ENCODE measurements at places on chromosomes 11 and 22. TPM values are rescaled to one million over a fixed set of nuclear protein-coding genes. Genes with fewer than 3 reads are reported as not detected.

The CRYBA4 gene
- not detected for total RNA-seq

The TPH1 gene
- 0.14 TPM for total RNA-seq

DNA sequence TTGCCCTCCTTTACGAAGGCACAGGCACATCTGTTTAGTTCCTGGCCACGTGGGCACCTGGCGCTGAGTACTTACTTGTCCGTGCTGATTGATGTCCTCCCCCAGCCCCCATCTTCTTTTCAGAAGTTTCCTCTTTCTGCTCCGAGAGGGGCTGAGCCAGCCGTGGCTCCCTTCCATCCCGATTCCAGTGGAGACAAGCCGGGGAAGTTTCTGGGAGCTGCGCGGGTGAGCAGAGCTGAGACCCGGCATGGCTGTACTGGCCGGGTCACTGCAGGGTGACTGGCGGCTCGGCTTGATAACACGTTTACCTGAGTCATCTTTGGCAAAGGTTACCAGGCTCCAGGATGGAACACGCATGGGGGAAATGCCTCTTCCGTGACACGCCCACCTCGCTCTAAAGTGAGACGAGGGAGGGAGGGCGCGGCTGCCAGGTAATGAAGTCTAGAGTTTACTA is 45.4 kb upstream of the ATXN10 start:
- no peak overlapping the region for H3K27ac ChIP-seq
- DNase-seq = no peak
- no peaks in the 10 kb centered on the region for H3K4me1 ChIP-seq
- no peaks in the 10 kb centered on the region for H3K36me3 ChIP-seq

- peak; percentile 31 for DNase-seq
- peaks cover 41% of the 10 kb centered on the region for H3K27me3 ChIP-seq
- no peaks in the 10 kb centered on the region for H3K36me3 ChIP-seq
- peaks cover 18% of the 10 kb centered on the region for H3K4me1 ChIP-seq
These were observed at the start of gene GRIA4 for GRCh38 chr11:105609832-105610781. Gene GRIA4 (plus strand): TSS chr11:105610073. CDS start chr11:105610998, 925 bp downstream.

DNA sequence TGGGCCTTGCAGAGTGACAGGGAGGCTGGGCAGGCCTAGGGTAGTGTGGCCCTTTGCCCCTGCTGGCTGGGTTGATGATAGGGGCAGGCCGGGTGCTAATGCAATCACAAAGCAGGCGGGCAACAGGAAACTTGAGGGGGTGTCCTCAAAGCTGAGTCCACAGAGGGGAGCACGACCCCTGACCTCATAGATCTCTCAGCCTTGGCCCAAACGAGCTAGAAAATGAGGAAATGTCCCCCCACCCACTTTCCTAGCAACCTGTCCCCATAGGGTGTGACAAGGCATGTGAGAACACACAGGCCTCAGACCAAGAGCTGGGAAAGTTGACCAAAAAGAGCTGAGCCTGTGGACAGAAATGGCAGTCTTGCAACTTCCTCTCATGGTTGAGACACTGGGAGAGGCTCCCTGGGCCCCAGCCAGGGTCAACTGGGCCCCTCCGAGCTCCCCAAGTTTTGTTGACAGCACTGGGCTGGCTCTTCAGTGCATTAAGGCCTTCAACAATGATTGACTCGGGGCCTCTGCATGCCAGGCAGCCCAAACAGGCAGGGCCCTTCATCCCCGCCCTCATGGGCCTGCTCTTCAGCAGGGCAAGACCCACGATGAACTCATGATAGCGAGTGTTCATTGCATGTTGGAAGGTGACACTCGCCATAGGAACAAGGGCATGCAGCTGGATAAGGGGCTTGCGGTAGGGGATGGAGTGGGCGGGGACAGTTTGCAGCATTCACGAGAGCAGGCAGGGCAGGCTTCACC is 9.8 kb upstream of the SPI1 start:
- no peak for DNase-seq
- no peak overlapping the region for H3K4me3 ChIP-seq
- H3K27me3 ChIP-seq = no peaks in the 10 kb centered on the region
- H3K4me1 ChIP-seq = peaks cover 8% of the 10 kb centered on the region
- no peak overlapping the region for H3K27ac ChIP-seq

DNA sequence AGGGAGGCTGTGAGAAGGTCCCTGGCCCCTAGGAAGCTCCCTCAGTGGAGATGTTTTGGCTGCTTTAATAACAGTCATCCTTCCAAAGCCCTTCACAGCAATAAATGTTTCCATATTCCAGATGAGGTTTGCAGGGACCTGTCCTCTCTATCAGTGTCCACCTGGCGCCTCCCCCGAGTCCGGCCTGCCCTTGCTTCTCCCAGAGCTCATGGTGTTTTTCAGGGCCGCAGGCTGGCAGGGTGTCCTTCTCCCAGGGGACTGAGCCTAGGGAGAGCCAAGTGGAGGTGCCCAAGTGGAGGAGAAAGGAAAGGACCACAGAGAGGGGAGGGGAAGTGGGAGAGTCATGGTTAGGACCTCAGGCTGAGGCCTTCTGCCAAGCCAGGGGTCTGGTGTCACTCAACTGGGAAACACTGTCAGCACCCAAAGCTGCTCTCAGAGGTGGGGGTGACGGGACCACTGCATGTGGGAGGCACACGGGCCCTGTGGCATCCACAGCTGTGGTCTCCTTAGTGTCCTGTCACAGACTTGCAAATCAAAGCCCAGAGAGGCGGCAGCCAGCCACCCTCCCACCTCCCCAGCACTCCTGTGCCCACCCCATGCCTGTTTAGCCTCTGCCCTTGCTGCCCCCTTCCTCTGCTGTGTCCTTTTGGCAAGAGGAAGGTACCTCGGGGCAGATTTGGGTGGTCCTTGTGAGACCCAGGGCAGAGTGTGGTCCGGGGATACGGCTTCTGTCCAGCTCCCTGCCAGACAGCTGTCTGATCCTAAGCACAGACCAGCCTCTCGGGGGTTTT is 6.4 kb downstream of the DERL3 start:
- H3K27me3 ChIP-seq = no peaks in the 10 kb centered on the region
- no peak for DNase-seq
- H3K36me3 ChIP-seq = peaks cover 7% of the 10 kb centered on the region
- H3K4me1 ChIP-seq = peaks cover 3% of the 10 kb centered on the region
